ENCODE measurements at places on chromosomes 12 and 14.

GRCh38 chr12:53618275-53618674 is 7.9 kb downstream of the ATF7 start:
- no peak for DNase-seq

DNA sequence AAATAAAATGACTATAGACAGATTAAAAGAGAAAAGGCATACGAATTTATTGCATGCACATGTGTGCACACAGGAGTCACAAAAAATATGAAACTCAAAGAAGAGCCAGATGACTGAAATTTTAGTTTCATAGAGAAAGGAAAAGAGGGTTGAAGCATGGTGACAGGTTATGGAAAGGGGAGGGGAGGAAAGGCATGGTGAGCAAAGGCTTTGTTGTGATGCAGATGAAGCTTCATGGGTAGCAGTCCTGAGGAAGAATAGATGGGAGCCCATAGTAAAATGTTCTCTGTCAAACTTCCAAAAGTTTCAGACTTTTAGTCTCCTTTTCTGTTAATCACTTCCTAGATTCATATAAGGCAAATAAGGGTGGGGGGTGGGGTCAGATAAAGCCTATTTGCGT is 612.7 kb upstream of the ATP2B1 start:
- DNase-seq, result no peak

DNA sequence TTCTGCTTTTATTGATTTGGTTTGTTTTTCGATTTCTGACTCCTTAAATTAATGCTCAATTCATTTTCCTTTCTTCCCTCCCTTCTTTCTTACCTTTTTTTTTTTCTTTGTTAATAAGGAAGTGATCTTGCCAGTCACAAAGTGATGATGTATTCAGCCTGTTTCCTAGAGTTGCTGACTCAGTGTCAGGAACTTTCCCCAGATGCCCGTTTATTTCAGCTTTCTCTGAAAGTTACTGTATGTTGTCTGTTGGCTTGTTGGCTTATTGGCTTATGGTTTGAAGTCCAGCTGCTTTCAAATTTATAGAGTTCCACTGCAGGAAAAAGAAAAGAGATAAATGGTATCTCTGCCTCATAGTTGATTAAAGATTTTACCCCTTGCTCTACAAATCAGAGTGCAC is 12.4 kb upstream of the SLC6A15 start:
- DNase-seq, result no peak

DNA sequence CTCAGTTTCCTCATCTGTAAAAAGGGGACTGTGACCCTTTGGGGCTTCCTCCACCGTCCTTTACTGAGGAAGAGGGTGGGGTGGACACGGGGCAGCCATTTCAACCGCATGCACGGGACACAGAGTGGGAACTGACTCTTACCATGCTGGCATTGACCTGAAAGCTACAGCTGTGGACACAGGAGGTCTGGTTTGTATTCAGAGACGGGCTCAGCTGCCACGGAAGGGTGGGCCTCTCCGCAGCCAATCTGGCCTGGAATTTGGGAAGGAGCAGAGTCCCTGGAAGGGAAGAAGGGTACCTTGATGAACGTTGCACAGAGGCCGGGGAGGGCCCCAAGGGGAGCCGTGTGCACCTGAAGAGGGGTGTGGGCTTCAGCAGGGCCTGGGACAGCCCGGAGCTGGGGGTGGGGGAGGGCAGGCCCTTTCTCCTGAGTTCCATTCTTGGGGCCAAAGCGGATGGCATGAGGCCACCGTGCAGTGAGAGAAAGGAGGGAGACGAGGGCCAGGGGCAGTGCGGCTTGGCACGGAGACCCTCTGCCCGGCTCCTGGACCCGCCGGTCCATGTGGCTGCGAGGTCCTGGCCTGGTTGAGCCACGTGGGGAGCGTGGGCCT is 14.5 kb downstream of the TNFAIP2 start:
- no peak for DNase-seq

GRCh38 chr14:68688872-68689371 is 103.9 kb downstream of the ZFP36L1 start:
- no peak for DNase-seq

DNA sequence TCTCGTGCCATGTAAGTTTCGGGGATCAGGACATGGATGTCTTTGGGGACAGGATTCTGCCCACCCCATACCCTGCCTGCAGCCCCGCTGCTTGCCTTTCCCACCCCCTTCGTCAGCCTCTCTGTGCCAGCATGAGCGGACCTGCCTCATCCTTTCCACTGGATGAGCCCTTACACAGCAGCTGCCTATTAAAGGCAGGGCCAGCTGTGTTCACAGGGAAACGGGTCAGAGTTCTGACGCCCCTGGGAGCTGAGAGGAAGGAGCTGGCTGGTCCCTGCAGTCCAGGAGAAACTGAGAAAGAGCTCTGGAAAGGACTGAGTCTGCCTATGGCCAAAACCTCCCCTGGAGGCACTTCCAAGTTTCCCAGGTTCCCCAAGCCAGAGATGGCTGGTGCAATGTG is 83.5 kb upstream of the NCOR2 start:
- no peak for DNase-seq

GRCh38 chr12:56631790-56632700 is 1.9 kb upstream of the BAZ2A start:
- DNase-seq, result peak; percentile 24

DNA sequence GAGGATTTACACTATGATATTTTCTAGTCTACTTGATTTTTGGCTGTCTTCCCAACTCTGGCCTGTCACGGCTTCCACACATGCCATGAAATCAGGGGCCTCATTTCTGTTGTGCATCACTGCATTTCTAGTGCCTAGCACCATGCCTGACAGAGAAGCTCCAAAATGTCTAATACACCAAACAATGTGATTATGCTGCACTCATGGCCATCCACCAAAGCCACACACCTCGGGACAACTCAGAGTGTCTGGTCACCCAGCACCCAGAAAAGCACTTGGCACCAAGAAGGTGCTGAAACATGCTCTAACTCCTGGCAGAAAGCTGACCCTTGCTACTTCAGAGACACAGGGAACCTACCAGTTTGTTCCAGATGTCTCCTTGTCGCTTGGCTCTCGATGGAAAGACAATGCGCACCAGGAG is 11.3 kb downstream of the GCN1 start:
- DNase-seq, result no peak

DNA sequence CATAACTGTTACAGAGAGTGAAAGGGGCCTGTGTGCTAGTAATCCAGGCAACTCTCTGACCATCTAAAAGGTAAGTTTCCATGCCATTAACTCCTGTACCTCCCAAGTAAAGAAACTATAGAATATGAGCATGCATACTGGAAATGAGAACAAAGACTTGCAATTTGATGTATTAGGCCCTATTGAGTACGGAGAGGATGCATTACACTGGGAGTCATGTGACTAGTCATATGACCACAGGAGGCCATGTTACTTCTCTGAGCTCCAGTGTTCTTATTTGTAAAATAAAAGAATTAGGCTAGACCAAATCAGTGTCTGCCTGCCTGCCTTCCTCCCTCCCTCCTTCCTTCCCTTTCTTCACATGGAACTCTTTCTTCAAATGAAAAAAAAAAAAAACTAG is 440.1 kb upstream of the CCDC196 start:
- DNase-seq, result no peak

DNA sequence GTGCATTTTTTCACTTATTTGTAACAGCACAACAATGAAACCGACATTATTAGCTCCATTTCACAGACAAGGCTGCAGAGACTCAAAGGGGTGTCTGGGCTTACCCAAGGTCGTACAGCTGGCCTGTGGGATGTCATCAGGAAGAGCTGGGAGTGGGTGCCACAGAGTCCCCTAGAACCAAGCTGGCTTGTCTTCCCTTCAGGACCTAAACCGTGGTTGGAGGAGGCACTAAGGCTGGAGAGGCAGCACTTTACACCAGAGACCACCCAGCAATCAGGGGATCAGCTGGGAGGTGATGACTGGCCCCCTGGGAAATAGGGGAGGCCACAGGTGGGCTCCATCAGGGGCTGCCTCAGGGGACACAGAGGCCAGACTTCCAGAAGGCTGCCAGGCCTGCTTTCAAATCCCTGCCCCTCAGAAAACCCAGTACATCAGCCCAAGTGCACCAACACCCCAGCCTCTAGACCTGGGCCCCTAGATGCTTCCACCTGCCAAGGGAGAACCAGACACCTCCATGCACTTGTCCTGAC is 28.3 kb downstream of the DIO3 start:
- no peak for DNase-seq

- no peak for DNase-seq
These were observed 193.3 kb upstream of the C14orf180 start for GRCh38 chr14:104386151-104386841.

DNA sequence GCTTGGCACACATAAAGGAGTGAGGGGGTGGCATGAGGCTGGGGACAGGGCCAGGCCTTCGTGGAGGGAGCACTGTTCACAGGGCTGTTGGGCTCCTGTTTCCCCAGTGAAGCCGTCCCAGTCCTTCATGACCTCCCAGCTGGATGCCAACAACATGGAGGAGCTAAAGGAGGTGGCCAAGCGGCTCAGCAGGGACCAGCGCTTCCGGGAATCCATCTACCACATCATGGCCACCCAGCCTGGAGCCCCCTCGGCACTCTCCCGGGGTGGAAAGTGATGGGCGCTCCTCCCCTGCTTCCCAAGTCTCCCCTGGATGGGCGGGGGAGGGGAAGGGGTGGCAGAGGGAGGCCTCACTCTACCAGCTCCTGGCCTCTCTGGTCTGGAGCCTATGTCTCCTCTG is 43.6 kb downstream of the PLEKHD1 start:
- no peak for DNase-seq

GRCh38 chr12:13049816-13050215 is 5.6 kb downstream of the FAM234B start:
- DNase-seq, result no peak

DNA sequence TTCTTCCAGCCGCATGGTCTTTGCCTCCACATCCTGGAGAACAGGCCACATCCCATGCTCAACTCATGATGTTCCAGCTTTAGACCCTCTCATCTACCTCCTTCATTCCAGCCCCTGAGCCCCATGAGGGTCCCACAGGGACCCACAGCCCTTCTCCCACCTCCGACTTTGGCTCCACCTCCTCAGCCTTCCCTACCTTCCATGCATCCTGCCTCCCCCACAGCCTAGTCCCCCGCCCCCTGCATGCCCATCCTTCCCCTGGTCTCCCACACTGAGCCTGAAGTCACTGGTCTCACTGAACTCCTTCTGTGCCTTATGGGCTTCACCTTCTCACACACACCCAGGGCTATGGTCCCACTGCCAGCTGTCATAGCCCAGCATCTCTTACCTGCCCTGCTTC is 9.8 kb downstream of the RAPGEF3 start:
- no peak for DNase-seq

DNA sequence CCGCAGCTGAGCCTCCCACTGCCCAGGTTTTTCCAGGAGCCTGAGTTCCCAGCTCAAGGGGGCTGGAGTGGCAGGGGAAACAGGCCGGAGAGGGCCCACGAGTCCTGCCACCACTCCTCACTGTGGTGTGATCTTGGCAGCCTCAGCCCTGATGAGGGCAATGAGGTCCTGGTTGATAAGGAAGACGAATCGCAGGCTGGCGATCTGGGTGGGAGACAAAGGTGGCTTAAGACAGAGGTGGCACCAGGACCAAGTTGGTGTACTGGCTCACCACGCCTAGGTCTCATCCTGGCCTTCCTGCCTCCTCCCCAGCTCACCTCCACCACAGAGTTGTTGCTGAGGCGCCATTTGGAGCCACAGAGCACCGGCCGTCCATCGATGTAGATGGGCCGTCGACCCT is 9.4 kb downstream of the MCRS1 start:
- DNase-seq, result no peak

GRCh38 chr12:53425515-53426150 is 2.0 kb downstream of the AMHR2 start:
- no peak for DNase-seq

DNA sequence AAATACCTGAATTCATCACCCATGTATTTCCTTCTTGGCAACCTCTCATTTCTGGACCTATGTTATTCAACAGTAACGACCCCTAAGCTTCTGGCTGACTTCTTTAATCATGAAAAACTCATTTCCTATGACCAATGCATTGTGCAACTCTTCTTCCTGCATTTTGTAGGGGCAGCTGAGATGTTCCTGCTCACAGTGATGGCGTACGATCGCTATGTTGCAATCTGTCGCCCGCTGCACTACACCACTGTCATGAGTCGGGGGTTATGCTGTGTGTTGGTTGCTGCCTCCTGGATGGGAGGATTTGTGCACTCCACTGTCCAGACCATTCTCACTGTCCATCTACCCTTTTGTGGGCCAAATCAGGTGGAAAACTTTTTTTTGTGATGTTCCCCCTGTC is 356 bp downstream of the OR4Q2 start:
- DNase-seq, result no peak

- DNase-seq, result no peak
These were observed 117.0 kb downstream of the EGLN3 start for GRCh38 chr14:33833706-33834465.

GRCh38 chr12:79056775-79057174 is 192.2 kb downstream of the SYT1 start:
- DNase-seq, result no peak

DNA sequence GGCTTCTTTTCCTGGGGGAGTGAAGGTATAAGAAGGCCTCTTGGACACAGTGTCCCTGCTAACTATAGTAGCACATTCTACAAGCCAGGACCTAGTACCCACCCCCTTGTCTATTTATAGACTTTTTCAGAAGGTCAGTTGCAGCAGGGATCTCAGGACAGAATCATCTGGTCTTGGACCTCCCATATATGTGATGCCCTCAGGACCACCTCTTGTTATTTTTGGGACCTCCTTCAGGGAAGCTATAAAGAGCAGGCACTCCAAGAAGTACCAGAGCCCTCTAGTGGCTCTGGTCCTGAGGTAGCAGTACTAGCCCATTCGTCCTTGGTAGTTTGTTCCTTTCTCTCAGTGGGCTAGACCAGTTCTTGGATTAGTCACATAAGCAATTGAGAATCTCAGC is 4.3 kb downstream of the COQ10A start:
- DNase-seq, result no peak

- DNase-seq, result no peak
These were observed 170.7 kb upstream of the CDKN3 start for GRCh38 chr14:54226103-54226502.

DNA sequence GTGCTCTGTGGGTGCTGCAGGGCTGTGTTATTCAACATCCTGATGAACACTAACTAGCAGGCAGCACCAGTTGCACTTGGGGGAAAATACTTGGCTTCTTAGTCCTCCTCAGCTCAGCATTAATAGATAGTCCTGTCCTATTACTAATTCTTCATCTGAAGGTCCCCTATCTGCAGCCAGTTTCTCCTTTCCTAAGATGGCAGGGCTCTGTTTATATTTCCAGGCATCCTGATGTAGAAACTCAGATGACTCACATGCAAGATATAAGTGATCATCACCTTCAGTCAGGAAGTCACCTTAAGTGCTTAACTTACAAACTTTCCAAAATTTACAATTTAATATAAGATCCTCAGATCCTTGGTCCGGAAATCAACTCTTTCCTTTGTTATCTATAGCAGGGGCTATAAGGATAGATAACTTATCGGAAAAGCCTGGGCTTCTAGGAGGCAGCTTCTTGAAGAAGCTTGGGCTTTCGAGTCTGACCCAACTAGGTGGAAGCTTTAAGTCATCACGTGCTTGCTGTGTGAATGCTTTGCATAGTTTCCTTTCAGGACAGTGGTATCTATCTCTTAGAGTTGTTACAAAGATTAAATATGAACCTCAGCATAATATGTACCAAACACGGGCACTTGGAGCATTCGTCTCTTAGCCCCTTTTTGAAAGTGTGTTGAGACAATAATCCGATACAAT is 181.0 kb upstream of the GRIP1 start:
- DNase-seq, result no peak
